ENCODE measurements at places on chromosomes 6 and 20.

DNA sequence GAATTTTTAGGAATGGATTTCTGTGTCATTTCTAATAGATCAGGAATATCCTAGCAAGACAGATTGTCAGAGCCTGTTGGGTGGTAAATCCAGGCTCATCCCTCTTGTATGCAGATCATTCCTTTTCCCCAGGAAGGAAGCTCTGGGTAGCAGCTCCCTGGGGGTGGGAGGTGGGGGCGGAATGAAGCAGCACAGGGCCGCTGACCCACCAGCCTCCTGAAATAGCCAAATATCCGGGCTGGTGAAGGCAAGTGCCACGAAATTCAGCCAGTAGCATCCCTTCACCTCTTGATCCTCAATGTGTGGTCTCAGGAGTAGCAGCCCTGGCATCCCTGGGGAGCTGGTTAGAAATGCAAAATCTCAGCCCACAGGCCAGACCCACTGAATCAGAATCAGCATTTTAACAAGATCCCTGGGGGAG is 256.9 kb downstream of the LRFN2 start:
- DNase-seq, result no peak

GRCh38 chr6:137799950-137800568 is 67.0 kb upstream of the TNFAIP3 start:
- DNase-seq, result peak; percentile 67

DNA sequence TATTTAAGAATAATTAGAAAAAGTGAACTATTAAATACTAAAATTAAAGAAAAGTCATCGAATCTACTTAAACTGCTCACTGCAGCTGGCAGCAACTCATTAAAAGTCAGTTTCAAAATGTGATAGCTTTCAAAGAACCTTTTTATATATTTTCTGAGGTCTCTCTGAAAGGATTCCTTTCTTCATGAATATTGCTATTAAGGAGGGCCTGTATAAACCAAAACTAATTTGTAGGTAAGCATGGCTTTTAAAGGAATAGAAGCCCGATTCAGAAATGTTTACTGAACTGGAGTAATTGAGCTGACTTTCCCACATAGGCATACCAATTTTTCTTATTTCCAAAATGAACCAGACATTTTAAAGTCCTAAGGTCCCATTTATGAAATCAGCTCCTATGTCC is 41.2 kb upstream of the ENPP1 start:
- no peak for DNase-seq

- no peak for DNase-seq
Measured at GRCh38 chr6:117607511-117607910, 5.2 kb upstream of the GOPC start.

DNA sequence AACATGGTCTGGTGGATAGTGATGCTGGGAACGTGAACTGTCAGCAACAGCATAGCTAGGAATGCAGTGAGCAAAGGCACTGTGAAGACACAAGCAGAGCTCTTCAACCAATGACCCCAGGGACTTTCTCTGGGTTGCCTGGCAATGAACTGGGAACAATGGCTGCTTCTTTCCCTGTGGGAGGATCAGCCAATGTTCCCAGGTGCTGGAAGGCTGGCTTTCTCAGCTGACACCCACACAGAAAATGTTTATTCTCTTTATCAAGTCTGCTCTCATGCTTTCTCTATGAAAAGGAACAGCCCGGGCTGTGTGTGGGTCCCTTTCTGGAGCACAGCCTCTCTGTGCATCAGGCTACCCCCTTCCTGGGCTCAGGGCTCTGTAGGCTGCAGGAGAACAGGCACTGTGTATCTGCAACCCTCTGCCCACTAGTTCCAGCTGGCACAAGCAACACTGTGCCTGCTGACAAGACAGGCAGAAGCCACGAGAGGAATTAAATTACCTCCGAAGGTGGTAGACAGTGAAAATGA is 54.2 kb downstream of the HFE start:
- DNase-seq, result no peak

- DNase-seq, result no peak
Measured at GRCh38 chr6:27026361-27026760, 221.1 kb upstream of the PRSS16 start.

DNA sequence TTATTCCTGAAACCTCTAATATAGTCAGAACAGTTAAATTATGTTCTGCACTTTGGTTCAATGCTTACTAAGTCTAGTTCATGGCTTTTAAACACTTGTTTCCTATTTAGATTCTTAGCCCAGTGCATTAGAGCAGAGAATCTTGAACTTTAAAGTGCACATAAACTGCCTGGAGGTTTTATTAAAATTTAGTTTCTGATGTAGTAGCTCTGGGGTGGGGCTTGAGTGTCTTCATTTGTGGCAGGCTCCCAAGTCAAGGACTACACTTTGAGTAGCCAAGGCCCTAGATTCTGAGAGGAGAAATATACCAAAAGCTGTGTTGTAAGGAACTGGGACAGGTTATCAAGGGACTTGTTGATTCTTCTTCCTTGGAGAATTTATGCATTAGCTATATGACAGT is 1604.2 kb downstream of the KHDRBS2 start:
- DNase-seq, result no peak
